ENCODE measurements at places on chromosomes 7 and 10.

DNA sequence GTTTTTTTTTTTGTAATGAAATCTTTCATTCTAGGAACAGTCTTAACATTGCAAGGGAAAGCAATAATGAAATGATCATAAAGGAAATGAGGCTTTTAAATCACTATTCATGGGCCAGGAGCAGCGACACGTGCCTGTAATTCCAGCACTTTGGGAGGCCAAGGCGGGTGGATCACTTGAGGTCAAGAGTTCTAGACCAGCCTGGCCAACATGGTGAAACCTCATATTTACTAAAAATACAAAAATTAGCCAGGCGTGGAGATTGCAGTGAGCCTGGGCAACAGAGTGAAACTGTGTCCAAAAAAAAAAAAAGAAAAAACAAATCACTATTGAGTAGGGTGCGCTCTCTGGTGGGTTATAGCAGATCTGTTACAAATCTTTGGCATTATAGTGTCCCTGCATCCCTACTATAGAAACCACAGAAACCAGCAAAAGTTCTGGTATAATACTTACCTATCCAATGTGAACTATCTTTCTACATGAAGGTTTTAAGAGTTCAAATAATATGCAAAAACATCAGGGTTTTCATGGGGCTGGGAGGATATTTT, 72.1 kb downstream of the GLI3 start:
- DNase-seq, result no peak

GRCh38 chr7:37100735-37101331, 347.8 kb downstream of the ELMO1 start:
- DNase-seq, result no peak

GRCh38 chr10:121002586-121003205, 151.5 kb downstream of the WDR11 start:
- no peak for DNase-seq

DNA sequence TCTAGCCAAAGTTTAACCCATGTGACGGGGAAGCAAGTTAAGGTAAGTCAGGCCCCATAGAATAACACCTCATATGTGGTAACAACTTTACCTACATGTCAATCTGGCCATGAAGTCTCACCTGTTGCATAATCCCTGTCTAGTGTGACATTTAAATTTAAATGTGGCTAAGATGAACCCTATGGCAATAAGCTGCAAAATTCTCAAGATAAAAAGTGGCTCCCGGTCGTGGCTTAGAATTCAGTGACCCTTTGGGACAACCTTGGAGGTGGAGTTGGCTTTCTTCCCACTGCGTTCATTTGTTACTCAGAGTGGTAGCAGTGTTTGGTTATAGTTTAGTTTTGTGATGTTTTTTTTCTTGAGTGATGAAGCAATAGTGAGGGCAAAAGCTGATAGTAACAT, 90.6 kb downstream of the ARID5B start:
- no peak for DNase-seq

DNA sequence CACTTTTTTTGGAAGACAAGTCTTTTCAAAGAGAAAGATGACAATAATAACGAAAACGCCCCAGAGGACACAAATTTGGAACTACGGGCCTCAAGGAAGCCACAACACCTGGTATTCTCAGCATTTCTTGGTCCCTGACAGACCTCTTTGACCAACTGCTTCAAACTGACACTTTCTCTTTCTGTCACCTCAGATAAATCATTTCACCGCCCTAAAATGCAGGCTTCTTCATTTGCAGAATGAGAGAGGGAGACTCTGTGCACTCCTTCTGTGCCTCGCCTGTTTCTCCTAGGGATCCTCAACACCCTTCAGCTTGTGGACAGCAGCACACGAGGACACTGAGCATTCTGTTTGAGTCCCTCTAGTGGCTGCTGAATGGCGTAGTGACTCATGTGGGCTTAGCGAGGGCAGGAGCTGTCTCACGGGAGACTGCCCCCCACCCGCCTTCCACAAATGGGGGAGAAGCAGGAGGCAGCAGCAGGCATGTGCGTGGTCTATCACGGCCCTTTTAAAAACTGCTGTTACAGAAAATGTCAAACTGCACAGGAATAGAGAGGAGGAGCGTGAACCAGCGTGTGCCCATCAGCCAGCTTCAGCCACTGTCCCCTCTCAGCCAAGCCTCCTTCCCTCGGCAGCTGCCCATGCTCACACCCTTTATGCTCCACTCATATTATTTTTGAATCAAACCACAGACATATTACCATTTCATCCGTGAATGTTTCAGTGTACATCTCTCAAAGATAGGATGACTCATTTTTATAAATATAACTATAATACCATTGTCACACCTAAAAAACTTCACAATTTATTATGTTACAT, 41.4 kb downstream of the GSDME start:
- DNase-seq, result no peak
